ENCODE measurements at places on chromosomes 16 and 17. TPM values are rescaled to one million over a fixed set of nuclear protein-coding genes. Genes with fewer than 3 reads are reported as not detected.

DNA sequence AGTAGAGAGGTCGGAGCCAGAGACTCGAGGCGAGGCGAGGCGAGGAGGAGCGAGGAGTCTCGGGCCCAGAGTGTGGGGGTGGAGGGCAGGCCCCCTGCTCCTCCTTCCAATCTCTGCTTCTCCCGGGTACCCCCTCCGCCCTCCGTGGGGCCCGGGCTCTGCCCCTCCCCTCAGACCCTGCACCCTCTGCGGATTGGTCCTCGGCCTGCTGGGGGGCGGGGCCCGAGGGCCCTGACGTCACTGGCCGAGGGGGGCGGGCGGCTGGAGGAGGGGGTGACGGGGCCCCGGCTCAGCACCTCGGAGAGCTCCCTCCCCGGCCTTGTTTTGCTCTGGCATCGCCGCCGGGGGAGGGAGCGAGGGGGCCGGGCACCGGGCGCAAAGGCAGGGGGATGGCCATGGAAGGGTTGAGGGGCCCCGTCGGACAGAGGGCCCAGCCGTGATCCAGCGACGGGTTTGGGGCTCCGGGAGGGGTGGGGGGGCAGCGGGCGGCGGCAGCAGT is at the start of gene RUNDC3A:
TSS of gene RUNDC3A (plus strand) at position 282 of the 499 bp plus-strand sequence. CDS start 232 bp downstream, outside the sequence.
- peak; percentile 81 for DNase-seq

DNA sequence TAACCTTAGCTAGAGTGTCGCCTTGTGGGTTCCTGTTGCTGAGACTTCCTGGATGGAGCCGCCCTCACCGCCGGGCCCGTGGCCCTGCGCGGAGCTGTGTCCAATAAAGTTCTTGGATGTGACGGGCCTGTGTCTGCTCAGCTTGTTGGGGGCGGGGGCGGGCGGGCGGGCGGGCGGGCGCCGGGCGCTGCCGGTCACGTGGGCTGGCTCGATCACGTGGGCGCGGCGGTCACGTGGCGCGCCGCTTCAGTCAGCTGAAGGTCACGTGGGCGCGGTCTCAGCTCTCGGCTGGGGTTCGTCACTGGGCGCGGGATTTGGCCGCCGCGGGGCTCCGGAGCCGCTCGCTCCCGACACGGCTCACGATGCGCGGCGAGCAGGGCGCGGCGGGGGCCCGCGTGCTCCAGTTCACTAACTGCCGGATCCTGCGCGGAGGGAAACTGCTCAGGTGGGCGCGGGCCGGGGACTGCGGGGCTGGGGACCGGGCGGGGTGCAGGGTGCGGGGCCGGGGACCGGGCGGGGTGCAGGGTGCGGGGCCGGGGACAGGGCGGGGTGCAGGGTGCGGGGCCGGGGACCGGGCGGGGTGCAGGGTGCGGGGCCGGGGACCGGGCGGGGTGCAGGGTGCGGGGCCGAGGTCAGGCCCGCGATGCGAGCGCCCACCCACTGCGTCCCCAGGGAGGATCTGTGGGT is at the start of gene AMDHD2:
TSS of gene AMDHD2 (plus strand) at position 275 of the 687 bp plus-strand sequence. CDS start at position 363, 88 bp downstream.
- DNase-seq, result peak; percentile 90

DNA sequence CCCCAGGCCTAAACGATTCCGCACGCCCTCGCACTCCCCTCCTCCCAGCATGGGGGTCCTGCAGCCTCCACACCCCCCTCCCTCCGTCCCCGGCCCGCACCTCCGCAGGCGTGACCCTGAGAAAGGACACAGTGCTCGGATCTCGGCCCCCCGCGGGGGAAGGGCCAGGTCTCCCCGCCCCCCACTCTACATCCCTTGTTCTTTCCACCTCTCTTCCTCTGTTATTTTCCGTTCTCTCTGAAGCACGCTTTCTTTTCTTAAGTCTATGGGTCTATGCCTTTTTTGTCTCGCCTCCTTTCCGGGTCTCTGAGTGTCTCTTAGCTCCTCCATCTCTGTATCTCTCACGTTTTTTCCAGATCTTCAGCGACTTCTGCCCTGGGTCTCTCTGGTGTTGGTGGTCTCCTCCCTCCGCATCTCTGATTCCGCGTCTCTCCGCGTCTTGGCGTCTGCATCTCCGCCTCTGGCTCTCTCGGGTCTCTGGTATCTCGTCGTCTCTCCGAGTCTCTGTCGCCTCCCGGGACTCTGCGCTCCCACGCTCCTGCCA is 2.1 kb upstream of the HES7 start:
- no peak for DNase-seq

- DNase-seq, result no peak
Measured at GRCh38 chr17:59853168-59853918, 39.4 kb downstream of the TUBD1 start.

DNA sequence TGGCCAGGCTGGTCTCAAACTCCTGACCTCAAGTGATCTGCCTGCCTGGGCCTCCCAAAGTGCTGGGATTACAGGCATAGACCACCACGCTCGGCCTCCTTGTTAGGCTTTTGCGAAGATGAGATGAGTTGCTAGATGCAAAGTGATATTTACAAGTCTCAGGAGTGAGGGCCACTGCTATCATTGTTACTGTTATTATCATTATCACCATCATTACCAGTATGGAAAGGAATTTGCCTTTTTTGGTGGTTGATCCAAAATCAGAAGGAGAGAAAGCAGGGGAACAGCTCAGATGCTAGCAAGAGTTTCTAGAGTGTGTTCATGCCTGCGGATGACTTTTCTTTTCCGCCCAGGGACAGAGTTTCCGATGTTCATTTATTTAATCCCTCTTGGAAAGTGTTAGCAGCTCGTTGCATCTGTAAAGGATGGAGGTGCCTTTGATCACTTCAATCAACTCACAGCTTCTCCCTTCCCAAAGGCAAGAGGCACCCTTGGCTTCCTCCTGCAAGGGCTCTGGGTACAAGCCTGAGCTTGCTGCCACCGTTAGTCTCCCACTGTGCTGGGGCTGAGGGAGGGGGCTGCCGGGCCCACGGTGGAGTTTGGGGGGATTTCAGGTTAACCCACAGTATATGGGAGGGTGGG is 21.6 kb downstream of the ITPRIPL2 start:
- no peak for DNase-seq

GRCh38 chr17:78563189-78564145 is 13.7 kb downstream of the DNAH17 start:
- DNase-seq, result no peak

GRCh38 chr17:43308999-43309398 is 75.2 kb upstream of the RNU2-1 start:
- DNase-seq, result no peak

DNA sequence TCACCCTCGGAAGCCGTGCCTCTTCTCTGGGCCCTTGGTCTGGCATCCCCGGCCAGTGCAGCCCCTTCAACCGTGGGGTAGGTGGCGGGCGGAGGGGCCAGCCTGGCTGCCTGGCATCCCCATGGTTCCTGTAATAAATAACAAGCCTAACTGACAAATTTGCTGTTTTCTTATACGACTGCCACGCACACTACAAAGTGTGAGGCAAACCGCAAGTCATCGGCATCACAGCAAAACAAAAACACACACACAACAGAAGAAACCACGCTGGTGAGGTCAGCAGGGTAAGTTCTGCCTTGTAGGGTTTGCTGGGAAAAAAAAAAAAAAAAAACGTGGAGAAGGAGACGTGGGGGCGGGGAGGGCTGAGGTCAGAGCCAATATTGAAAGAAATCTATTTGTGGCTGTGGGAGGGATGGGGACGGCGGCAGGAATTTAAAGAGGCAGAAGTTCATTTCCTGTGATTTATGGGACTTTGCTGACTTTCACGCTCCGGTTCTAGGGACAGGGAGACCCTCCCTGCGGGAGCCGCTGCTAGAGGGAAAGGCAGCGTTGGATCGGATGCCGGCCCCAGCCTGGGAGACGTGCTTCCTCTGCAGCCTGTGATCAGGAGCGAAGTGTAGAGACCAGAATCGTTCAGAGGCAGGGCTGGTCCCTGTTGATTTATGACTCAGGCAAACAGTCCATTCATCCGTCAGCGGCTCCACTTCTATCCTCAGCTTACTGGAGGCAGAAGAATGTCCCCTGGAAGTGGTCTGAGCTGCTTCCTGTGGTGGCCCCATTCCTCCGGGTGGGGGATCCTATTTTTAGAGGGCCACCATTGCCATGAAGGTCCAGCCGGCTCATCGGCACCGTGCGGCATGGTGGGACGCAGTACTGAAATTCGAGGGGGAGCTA is 162.8 kb downstream of the FOXL1 start:
- DNase-seq, result no peak

DNA sequence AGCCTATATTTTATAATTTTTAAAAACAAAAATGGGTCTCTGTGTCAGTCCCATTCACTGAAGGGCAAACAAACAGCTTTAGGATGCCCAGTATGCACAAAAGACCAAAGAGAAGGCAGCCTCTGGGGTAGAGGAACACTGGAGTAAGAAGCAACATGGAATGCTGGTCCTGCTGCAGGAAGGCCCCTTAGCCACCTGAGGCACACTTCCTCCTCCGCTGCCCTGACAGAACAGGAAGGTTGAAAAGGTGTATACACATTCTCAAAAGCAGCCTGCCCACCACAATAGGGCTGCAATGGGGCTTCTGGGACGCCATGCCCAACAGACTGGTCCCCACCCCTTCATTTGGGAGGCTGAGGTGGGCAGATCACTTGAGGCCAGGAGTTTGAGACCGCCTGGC is 19.5 kb downstream of the TOM1L2 start:
- no peak for DNase-seq

GRCh38 chr16:82631701-82632685 is 5.2 kb downstream of the CDH13 start:
- no peak for DNase-seq

DNA sequence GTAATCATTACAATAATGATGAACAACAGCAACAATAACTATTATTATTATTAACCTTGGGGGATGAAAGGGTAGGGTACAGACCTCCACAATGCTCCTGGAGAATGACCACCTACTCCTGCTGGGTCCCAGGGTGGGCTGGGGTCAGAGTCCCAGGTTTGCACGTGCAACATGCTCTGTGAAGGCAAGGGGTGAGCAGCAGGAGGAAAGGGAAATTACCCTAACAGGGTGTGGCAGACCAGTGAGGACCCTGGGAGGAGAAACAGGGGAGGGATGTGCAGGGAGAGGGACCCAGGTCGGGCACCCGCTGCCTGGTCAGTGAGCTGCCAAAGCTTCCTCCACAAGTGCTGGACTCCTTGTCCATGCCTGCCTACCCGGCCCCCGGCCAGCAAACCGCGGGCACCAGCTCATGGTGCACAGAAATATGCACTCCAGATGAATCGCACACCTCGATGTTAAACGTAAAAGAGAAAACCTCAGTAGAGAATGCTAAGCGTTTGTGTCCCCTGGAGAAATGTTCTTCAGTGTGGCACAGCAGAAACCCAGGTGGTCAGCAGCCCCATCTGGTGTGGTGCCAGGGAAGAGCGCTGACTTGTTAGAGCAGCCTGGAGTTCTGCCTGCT is 767.1 kb downstream of the KCNJ18 start:
- no peak for DNase-seq

DNA sequence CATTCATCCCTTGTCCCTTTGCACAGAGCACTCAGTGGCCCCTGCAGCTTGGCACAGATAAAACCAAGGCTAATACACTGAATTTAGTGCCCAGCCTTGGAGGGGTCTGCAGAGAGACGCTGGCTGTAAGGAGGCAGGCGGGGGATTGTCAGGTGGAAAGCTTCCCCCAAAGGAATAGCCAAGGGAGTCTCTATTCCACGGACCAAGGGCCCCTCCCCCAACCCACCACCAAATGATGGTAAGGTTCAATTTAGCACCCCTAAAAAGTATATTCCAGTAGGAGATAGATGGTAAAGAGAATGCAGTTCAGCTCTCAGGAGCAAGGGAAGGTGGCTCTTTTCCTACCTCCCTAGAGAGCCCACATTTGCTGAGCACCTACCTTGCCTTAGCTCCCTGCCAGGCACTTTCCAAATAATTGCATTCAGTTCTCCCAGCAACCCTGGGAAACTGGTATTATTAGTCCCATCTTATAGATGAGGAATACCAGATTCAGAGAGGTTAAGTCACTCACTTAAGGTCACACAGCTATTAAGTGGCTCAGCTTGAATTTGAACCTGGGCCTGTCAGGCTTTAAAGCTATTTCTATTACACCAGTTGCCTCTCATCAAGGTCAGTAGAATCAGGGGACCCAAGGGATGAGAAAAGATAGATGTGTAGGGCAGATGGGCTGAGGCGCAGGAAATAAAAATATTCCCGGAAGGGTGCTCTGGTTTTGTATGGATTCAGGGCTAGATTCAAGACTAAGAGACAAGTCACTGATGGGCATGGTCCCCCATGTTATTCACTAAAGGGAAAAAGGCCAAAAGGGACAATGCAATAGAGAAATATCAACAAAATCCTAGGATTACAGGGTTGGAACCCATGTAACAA is 20.0 kb upstream of the ZFHX3 start:
- DNase-seq, result no peak

DNA sequence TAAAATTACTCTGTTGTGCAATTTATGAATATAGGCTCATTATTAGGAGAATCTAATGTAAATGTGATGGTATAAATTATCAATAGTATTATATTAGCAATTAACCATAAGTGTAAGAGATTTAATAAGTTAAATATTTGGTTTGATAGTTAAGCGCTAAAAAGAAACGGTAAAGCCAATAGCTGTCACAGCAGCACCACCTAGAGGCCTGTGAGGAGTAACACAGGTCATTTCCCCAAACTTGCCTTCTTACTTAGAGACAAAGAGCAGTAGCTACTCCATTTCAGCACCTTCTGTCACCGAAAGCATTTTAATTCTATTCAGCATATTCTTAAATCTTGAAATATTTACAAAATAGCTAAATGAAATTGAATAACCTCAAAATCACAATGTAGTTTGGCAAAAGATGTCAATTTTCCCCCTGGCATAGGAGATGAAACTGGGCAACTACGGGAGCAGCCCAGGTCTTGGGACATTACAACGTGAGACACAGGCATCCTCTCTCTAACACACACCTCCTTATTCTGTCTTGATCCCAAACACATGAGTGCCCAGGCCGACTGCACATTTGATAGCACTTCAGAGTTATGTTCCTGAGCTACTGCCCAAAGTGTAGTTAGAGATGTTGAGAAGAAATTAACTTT is 14.3 kb upstream of the DYNLRB2 start:
- peak; percentile 66 for DNase-seq

GRCh38 chr16:15966836-15967546 is 17.6 kb downstream of the ABCC1 start:
- no peak for DNase-seq

DNA sequence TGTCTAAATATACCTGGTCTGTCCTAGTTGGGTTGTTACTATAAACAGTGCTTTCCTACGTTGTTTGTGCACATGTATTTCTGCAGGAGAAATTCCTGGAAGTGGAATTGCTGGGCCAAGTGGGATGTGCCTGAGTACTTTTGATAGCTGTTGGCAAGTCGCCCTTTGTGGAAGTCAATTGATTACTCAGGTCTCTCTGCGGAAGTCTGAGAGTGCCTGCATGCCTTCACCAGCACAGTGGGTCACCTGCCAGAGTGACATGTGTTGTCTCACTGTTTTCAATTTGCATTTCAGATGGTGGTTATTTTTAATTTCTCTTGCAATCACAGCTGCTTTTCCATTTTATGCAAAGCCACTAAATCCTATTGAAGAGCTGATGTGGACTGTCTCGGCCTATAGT is 2.3 kb upstream of the MVD start:
- DNase-seq, result no peak

- DNase-seq, result no peak
Measured at GRCh38 chr16:58085584-58086251, 43.5 kb downstream of the CFAP20 start.

The SCGB1C2 gene
- total RNA-seq, result not detected

The CLEC18A gene
- 2.2 TPM for total RNA-seq

The CCDC78 gene
- 3.1 TPM for total RNA-seq

The RNU2-1 gene
- 3,900 TPM for total RNA-seq

The MYH8 gene
- not detected for total RNA-seq

The CTRL gene
- 15.6 TPM for total RNA-seq

The ARHGDIG gene
- not detected for total RNA-seq

The C16orf89 gene
- not detected for total RNA-seq

The MT1E gene
- total RNA-seq, result 58.5 TPM

The ZNF597 gene
- total RNA-seq, result 2.9 TPM

The KRT20 gene
- total RNA-seq, result not detected

The ALDH3A1 gene
- total RNA-seq, result not detected

The CYGB gene
- 2.9 TPM for total RNA-seq
